Endothelial cell (in vitro differentiated cells): ENCODE measurements at places on chromosomes 1 and 21.

- DNase-seq, result no peak
Measured at GRCh38 chr1:2269193-2269921, 41.2 kb downstream of the SKI start.

DNA sequence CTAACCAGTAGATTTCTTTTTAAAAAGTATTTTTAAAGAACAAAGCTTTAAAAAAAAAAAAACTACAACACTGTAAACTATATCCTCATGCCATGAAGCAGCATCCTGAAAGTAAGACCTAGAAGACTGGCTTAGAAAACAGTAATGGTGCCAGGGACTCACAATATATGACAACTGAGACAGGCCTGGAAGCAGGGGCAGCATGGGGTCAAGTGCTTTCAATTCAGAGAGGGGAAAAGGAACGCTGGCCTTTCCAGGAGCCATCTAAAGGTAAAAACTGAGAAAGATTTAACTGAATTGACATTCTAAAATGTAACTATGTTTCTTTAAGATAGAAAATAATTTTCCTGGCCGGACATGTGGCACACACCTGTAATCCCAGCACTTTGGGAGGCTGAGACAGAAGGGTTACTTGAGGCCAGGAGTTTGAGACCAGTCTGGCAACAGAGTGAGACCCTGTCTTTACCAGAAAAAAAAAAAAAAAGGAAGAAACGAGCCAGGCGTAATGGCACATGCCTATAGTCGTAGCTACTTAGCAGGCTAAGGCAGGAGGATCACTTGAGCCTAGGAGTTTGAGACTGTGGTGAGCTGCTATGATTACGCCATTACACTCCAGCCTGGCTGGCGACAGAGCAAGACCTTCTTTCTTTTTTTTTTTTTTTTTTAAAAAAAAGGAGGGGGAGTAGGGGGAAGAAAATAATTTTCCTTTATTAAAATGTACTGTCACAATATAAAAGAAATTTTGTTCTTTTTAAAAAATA, 54.1 kb downstream of the SLC35D1 start:
- DNase-seq, result no peak

GRCh38 chr1:192887426-192887825, 78.6 kb downstream of the RGS2 start:
- DNase-seq, result no peak

- no peak for DNase-seq
Measured at GRCh38 chr1:79322511-79323027, 316.0 kb upstream of the ADGRL4 start.

DNA sequence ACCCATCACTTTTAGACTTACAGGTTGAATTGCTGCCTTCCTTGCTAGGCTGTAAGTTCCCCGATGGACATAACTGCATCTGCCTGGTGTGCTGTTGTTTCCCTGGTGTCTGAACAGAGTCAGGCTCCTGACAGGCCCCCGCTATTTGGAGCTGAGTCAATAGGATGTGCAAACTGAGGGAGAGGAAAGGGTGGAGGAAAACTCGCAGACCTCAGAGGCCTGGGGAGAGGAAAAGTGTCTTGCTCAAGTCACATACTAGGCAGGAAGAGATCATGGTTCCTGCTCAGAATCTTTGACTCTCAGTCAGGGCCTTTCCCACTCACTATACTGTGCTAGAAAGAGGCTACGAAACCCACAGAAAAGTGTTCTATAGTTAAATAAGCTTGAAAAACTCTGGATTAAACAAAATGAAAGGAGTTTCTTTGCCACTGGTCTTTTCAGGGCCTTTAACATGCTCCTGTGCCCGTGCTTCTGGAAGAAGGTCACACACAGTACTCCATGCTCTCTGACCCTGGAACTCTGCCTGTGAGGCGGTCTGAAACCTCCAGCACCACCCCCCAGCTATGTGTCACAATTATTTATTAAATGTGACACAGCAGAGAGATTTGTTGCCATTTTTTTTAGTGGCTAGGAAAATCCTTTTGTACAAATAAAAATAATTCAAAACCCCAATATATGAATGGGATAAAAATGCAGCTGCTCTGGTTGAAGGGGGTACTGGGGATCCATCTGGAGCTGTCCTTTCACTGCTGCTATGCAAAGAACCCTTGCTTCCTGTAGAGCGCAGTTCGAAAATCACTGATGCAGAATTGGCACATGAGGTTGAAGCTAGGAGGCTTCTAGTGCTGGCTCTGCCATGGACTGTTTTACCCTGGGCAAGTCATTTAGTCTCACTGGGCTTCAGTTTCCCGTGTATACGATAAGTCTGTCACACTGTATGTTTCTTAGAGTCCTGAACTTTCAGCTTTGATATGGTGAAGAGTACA, 20.1 kb upstream of the CDCP2 start:
- no peak for DNase-seq

- DNase-seq, result peak; percentile 66
Measured at GRCh38 chr1:159829273-159829634, 2.6 kb downstream of the SLAMF8 start.

DNA sequence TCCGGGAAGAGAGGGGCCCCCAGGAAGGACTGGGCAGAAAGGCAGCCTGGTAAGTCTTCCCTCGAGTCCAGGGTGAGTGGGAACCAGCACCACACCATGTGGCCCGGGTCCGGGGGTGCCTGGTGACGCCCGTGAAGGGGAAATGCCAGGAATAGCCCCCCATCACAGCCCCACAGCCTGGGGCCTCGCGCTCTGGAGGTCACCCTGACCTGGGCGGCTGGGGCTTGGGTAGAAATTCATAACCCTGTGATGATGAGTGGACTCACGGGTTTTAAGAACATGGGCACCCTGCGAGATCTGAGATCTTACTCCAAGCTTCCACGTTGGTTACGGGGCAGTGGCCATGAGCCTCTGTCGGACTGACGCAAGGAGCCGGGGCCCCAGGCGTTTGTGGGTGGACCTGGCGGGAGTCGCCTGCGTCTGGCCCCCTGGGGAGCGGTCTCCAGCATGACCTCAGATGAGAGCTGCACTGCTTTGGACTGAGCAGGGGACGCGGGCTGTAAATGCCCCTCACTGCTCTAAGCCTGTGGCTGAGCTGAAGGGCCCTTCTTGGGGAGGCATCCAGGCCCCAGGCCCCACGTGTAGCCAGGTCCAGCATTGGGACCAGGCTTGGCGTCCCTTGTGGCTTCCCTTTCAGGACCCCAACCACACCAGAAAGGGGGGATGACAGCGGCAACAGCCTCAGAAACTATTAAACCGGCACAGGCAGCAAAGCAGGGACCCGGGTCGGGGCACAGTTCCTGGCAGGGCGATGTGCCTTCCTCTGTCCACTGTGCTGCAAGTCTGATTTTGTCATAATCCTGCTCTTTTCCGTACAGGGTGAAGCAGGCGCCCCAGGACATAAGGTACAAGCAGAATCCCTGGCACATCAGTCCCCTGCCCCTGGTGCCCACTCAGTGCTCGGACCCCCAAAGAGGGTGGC, 60.0 kb downstream of the SLC19A1 start:
- DNase-seq, result no peak

- no peak for DNase-seq
Measured at GRCh38 chr21:45525153-45525909, 16.9 kb downstream of the SLC19A1 start.

DNA sequence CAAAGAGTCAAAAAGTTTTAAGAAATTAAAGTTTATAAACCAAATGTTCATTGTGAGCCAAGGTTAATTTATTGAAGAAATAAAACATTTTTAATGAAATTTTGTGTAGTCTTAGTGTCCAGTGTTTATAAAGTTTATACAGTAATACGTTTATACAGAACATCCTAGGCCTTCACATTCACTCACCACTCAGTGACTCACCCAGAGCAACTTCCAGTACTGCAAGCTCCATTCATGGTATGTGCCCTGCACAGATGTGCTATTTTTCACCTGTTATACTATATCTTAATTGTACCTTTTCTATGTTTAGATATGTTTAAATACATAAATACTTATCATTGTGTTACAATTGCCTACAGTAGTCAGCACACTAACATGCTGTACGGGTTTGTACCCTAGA, 33.6 kb downstream of the TYW3 start:
- DNase-seq, result no peak

GRCh38 chr1:55631509-55631908, 416.3 kb upstream of the USP24 start:
- DNase-seq, result no peak
